ENCODE measurements at places on chromosomes 6 and 20.
A peak's percentile ranks its signal among the peaks of the same experiment; 100 is the strongest.

DNA sequence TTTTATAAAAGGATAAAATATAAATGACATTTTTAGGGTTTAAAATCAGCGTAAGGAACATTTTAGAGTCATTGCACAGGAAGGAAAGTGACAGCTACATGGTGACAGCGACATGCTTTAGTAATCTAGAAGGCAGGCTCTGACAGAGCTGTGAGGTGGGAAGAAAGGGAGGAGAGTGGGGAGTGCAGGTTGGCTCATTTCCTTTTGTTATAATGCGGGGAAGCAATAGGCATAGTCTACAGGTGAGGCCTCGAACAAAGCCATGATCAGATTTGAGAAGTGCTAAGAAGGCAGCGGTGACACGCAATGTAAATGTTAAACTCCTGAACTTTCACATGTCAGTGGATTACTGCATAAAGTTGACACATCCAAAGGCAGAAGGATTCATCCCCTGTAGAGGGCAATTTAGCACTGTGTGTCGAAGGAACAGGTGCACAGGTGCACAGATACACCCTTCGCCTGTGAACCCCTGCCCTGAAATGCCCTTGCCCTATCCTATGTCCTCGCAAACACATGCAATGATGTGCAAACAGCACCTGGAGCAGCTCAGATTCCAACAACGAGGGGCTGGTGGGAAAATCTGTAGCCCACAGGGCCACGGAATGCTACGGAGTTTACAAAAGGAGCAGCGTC is 32.4 kb upstream of the SMOC2 start:
- DNase-seq, result no peak

GRCh38 chr6:105967917-105968602 is 118.1 kb upstream of the PRDM1 start:
- DNase-seq, result no peak

- no peak for DNase-seq
Observed at GRCh38 chr6:21764989-21765388, 171.4 kb downstream of the SOX4 start.

DNA sequence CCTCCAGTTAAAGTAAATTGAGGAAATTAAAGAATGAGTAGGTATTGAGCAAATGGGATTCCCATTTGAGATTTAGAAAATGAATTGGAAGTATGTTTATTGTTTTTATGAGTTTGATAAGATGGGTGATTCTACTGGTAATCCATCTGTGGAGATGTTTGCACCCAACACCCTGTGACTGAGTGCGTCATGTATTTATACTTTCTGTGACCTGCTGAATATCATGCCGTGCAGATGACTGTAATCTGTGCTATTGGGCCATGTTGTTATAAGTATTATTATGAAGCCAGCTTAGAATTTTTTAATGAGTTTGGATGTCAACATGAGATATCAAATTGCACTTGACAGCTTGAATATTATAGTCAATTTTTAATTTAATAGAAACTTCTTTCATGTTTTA is 17.7 kb downstream of the FAM83B start:
- no peak for DNase-seq

DNA sequence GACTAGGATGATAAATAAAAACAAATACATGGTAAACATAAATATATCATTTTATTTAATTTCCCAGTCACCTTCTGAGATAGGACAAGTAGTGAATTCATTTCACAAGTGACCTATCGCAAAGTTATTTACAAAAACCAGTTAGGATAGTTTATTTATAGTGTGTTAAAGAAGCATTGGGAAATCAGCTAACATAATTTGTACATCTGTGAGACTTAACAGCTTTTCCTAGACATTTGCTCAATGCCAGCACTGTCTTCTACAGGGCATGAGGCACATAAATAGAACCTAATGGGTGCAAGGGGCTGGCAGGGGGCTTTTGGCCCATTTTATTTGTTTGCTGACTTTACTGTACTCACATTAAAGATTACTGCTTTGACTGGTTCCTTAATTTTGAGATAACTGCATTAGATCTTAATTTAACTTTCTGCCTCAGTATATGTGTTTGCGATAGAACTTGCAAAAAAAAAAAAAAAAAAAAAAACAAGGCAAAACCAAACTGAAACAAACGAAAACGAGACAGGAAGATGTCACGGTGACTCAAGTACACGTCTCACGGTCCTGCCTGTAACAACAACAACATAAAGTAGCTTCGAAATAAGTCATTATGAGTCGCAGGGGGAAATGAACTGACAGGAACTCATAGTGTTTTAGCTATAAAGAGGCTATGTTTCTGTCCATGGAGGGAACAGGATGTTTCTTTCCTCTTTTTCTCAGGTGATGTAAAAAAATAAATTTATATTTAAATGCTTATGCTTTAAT is 133.7 kb upstream of the GMDS start:
- no peak for DNase-seq

DNA sequence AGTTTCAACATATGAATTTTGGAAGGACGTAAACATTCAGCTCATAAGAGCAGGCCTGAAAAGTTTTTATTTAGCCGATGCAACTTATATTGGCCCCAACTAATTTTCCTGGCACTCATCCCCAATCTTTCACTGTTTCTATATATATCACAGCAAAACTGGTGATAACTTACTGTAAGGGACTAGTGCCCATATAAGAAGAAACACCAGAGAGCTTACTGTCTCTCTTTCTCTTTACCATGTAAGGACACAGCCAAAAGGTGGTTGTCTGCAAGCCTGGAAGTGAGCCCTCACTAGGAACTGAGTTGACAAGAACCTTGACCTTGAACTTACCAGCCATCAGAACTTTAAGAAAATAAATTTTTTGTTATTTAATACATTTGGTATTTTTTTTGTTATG is 807.4 kb upstream of the CITED2 start:
- DNase-seq, result no peak

- DNase-seq, result no peak
Observed at GRCh38 chr6:13355999-13356785, 27.9 kb upstream of the TBC1D7 start.

DNA sequence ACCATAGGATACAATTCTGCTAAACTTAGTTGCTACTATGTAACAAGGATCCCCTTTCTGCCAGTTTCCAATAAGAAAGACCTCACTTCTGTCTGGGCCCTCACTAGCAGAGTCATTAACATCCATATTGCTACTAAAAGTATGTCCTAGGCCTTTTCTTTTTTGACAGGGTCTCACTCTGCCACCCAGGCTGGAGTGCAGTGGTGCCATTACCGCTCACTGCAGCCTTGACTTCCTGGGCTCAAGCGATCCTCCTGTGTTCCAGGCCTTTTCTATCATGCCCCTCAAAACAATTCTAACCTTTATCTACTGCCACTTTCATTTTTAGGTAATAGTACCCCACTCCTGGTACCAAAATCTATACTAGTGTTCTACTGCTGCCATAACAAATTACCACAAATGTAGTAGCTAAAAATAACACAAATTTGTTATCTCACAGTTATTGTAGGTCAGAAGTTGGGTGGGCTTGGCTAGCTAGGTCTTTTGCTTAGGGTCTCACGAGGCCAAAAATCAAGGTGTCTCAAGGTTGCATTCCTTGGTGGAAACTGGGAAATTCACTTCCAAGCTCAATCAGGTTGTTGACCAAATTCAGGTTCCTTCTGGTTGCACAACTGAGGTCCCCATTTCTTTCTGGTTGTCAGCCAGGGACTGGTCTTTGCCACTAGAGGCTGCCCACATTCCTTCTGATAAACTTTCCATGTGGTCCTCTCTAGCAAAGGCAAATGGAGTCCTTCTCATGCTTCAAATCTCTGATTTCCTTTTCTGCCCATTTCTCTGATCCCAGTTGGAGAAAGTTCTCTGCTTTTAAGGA is 3.0 kb downstream of the CSNK2A1 start:
- DNase-seq, result no peak

- no peak for DNase-seq
Observed at GRCh38 chr6:151199991-151200390, 39.8 kb upstream of the AKAP12 start.

DNA sequence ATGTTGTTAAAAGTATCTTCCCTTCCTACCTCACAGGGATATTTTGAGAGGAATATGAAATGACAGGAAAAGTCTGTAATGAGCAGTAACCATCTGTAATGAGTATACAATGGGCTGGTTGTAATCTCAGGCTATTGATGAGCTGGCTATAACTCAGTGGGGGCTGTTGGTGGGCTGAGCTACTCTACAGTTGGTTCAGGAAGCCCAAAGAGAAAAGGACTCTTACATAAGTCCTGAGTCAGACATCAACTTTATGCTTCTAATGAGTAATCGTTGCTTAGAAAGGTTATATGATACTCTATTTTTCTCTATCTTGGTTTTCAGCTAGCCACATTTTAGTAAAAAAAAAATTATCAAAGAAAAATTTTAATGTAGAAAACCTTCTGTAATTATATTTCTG is 26.4 kb downstream of the ZNF391 start:
- no peak for DNase-seq

DNA sequence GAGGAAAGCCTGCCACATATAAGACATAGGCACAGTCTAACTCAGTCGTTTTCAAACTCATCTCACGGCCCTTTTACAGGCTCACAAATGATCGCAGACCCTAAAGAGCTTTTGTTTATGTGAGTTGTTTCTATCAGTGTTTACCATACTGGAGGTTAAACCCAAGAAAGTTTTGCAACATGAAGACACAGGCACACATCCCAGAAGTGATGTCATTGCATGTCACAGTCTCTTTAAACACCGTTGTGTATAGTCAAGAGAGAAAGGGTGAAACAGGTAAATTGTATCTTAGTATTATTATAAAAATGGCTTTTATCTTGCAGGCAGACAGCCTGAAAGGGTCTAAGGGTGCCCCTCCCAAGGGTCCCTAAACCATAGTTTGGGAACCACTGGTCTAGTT is 96.7 kb downstream of the BACH2 start:
- DNase-seq, result no peak

DNA sequence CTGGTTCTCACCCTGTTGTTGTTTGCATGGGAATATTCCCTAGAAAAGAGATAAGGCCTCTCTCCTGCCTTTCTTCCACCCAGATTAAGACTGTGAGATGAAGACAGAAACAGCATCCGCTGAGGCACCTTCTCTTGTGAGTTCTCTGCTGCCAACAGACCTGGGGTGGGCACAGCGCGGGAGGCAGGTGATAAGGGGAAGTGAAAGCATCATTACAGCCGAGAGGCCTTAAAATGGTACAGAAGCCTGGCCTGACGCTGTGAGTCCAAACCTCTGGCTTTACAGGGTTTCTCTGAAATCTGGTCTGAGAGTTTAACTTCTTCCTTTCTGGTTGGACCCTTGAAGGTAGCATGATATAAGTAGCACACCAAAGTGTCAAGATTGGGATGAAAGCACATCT is 21.0 kb upstream of the IYD start:
- no peak for DNase-seq

- DNase-seq, result peak; percentile 72
Observed at GRCh38 chr6:154868143-154868594, 126.9 kb upstream of the TIAM2 start.

DNA sequence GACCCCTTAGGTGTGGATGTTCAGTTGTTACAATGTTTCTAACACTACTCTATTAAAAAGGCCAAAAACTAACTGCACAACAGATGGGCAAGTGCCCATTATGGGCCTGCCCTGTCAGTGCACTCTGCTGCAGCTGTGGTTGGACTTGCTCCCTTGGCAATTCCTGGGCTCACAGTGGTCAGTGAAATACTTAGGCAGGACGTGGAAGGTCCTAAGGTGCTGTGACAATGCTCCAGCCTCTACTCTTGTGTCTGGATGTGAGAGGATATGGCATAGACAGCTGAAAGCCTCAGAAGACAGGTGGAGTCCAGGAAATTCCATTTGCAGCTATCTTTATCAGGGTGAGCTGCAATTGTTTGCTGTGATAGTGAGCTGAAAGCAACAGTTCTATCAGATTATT is 136.5 kb upstream of the OLIG3 start:
- no peak for DNase-seq

DNA sequence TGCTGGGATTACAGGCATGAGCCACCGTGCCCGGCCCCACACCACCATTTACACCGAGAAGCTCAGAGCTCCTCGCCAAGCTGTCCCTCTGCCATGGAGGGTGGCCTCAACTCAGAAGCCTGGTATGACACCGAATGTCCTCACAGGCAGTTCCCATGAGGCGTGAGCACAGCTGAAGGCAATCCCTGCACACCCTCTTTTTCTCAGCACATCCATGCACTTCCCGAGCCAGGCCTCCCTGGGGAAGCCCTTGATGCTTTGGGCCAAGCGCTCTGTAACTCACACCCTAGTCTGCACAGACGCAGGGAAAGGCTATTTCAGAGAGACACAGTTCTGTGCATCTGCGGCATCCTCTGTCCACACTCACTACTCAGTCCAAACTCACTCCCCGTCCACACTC is 18.4 kb downstream of the THBS2 start:
- no peak for DNase-seq

GRCh38 chr6:35722121-35722761 is 14.6 kb upstream of the ARMC12 start:
- DNase-seq, result no peak

DNA sequence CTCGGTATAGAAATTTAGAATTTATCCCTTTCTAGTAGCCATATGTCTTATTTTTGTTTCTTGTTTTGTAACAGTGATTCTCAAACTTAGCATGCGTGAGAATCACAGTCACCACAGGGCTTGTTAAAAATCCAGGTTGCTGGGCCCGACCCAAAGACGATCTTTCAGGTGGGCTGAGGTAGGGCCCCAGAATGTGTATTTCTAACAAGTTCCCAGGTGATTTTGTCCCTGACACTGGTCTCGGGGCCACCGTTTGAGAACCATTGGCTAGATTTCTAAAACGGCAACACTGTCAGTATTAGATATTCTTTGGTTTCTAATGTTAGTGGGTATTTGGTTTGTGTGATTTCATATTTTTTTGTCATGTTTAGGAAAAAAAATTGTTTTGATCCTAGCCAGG is 9.9 kb downstream of the PFDN4 start:
- no peak for DNase-seq

- no peak for DNase-seq
Observed at GRCh38 chr6:142761756-142762155, 183.2 kb downstream of the HIVEP2 start.

DNA sequence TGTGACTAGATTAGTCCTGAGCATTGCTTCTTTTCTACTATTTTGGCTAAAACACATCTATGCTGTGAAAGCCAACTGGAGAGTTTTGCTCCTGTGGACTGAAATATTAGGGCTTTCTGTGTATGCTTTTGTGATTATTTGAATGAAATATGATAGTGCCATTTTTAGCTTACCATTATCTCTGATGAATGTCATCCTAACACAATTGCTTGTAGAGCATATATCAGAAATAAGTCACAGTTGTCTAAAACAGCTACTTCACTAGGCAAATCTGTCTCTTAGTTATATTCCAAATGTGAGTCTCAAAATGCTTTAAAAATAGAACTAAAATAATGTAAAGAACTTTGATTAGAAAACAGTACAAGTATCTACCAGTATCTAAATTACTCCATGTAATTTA is 401.4 kb upstream of the PTCHD4 start:
- DNase-seq, result no peak

DNA sequence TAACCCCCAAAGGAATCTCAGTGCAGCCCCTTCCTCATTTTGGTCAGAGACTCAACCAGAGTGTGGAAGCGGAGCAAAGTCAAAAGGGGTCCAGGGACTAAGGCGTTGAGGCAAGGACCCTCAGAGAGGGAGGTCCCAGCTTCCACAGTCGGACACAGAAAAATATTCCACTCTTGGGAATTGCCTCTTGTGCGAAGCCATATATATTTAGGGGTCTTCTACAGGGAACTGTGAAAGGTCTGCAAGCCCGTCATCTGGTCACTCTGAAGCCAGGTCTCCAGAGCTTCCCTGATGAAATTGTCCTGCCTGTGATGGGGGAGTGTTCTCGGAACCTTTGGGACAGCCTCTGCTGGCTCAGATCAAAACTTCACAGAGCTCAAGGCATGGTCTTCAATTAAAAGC is 160.8 kb downstream of the TBXT start:
- peak; percentile 31 for DNase-seq

- DNase-seq, result no peak
Observed at GRCh38 chr20:50595988-50596693, 86.0 kb downstream of the PTPN1 start.

GRCh38 chr6:5729080-5729434 is 277.7 kb downstream of the NRN1 start:
- no peak for DNase-seq

Data from SK-MEL-5 (cell line).